ENCODE measurements at places on chromosomes 12 and 14.
A peak's percentile ranks its signal among the peaks of the same experiment; 100 is the strongest.

GRCh38 chr12:104650541-104650940, 193.8 kb downstream of the CHST11 start:
- DNase-seq = no peak

- DNase-seq = no peak
Observed at GRCh38 chr14:96991226-96991625, 194.0 kb downstream of the VRK1 start.

DNA sequence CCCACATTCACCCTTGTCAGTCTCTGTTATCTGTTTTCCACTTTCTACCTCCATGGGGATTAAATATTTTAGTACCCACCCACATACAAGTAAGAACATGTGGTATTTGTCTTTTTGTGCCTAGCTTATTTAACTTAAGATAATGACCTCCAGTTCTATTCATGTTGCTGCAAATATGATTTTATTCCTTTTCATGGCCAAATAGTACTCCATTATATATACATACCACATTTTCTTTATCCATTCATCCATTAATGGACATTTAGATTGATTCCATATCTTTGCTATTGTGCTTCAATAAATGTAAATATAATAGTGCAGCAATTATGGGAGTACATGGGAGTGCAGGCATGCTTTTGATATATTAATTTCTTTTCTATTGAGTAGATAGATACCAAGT, 185.8 kb downstream of the RPAP3 start:
- no peak for DNase-seq

GRCh38 chr12:3752096-3752709, 706 bp downstream of the CRACR2A start:
- peak; percentile 77 for DNase-seq

DNA sequence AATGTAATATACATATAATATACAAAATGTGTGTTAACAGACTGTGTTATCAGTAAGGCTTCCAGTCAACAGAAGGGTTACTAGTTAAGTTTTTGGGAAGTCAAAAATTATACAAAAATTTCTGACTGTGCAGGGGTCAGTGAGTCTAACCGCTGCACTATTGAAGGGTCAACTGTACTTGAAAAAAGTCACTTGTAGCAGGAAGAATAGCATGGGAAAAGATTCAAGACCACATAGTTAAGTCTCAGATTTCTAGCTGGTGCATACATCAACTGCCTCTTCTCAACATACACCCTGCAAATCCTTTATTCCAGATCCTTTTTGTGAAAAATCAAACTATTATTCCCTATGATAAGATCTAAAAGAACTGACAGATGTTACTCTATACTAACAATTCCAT, 5.9 kb downstream of the EPS8 start:
- DNase-seq = no peak

DNA sequence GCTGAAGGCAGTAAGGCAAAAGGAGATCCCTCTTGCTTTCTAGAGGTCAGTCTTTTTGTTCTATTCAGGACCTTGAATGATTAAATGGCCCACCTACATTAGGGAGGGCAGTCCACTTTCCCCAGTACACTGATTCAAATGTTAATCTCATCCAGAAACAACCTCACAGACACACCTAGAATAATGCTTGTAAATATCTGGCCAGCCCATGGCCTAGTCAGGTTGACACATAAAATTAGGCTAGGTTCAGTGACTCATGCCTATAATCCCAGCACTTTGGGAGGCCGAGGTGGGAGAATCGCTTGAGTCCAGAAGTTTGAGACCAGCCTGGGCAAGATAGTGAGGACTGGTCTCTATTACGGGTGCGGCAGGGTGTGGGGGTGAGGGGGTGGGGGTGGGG, 43.5 kb downstream of the MIPOL1 start:
- no peak for DNase-seq

DNA sequence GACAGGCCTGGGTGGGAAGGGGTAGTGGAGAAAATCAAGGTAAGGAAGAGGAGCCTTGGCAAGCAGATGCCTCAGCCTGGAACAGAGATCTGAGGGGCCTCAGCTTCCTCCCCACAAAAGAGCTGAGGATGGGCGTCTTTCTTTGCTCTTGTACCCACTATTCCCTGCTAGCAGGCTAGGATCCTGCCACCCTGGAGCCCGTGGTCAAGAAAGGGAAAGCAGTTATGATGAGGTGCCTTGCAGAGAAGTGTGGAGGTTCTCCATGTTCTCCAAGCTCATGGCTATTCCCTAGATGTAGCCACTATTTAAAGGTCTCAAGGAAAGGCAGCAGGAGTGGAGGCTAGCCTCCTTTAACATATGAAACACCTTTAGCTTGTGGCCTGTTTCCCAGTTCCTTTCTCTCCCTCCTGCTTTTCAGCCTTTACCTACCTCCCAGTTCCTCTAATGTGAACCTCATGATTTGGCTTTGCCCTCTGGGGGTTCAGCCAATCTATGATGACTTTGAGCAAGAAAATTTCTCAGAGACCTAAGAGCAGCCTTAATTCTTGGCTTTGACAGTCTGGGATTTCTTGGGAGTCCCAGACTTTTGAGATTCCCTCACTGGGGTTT, 1.1 kb downstream of the IKZF4 start:
- DNase-seq = no peak

DNA sequence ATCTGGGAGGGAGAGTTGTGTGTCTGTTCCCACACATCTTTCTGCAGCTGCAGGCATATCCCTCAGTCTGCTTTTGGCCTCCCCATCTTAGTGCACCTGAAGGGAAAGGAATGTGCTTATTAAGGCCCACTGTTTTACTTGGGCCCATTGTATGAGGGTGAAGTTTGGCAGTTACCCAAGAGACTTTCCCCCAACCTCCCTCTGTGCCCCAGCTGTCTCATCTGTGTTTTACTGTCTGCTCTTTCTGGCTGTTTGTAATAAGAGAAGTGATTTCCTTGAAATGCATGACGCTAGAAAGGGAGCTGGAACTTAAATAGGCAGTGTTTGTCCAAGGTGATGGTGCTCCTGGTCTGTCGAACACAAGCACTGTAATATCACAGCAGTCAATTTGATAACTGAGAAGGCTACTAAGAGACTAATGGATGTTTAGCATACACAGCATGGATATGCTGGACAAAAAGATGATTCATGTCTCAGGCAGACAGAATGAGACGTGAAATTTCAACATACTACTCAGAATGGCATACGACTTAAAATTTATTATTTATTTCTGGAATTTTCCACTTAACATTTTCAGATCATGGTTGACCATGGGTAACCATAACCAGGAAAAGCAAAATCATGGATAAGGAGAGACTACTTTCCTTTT, 43.6 kb downstream of the FSCB start:
- no peak for DNase-seq

Data from CD4-positive, alpha-beta T cell treated with Interleukin-17A for 1 hour (primary cell).